ENCODE measurements at places on chromosomes 12 and 14.

DNA sequence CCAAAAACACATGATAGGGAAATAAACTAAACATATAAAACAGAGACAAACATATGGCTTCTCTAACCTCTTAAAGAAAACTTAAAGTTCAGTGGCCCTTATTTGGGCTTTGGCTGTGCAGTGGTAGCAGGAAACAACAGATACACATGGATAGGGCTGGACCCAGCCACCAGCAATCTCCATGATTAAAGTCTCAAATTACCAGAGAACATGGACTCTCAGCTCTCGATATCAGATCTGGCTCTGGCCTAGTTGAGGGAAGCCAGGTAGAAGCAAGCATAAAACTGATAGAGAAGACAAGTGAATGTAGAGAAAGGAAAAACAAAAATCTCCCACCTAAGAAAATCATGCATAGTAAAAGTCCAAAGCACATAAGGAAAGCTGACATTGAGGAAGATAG lies 164.8 kb downstream of the ITPR2 start:
- DNase-seq, result no peak

DNA sequence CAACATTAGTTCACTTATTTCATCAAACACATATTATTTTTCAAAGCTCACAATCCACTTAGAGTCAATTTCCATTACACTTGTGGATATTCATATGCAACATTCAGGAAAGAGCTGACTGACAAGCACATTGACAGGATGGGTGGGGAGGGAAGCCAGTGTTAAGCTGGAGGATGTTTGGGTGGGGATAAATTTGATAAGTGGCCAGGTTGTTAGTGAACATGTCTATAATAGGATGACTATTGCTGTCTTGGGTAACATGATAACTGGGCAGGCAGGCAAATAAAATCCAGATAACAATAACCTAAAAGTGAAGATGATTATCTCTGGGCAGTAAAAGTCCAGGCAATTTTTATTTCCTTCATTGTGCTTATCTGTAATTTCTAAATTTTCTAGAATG lies 73.8 kb upstream of the OSBPL8 start:
- DNase-seq, result no peak

- DNase-seq, result no peak
Measured at GRCh38 chr12:103887738-103888137, 42.5 kb upstream of the HSP90B1 start.

- DNase-seq, result no peak
Measured at GRCh38 chr12:508145-508544, 48.4 kb downstream of the B4GALNT3 start.

DNA sequence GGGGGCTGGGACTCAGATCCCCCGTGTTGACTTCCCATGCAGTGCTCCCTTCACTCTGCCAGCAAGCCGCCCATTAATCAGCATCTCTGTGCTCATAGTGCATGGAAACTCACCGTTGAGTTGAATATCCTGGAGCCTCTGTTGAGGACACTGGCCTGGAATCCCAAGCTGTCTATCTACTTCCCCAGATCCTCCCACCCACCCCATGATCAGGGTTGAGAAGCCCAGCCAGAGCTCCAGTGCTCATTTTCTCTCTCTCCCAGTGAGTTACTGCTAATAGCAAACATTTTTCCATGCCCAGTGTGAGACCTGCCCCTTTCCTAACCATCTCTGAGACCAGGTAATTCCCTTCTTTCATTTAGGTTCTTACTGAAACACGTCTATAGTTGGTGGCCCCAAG lies 88.2 kb downstream of the SLC24A4 start:
- DNase-seq, result no peak

DNA sequence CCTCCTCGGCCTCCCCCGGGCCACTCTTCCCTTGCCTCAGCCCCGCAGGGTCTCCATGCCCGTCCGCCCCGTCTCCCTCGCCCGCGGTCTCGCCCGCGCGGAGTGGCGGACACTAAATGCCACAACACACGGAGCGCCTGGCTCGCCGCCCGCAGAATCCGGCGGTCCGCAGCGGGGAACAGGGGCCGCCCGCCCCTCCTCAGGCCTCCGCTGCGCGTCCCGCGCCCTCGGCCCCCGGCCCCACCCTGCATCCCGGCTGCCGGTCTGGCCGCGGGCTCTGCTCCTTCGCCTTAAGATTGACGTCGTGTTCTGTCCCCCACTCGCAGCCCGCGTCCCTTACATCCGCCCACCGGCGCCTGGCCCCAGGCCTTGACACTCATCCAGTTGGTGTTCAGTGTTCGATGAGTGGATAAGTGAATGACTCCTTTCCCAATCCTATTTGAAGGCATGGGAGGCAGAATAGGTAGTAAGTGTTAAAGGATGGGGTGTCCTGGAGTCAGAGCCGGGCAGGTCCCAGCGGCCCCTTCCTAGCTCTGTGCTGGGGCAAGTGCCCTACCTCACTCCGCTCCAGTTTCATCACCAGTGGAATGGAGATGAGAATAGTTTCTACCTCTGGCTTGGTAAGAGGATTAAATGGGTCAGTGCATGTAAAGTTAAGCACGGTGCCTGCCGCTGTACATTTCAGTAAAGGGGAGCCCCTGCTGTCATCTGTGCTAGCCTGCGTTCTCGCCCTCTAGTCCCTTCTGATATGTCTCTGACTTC lies 622 bp downstream of the TECPR2 start:
- DNase-seq, result peak; percentile 30

- DNase-seq, result no peak
Measured at GRCh38 chr14:81416194-81416952, 16.2 kb upstream of the STON2 start.

All from activated CD4-positive, alpha-beta T cell treated with anti-CD3 and anti-CD28 coated beads, Interleukin-2, Interleukin-6, amounts not matched to agents 100 ng/mL and 50 ng/mL, durations not matched to agents 16 hours and 8 hours (primary cell).